Stimulated activated CD8-positive, alpha-beta memory T cell treated with anti-CD3 and anti-CD28 coated beads, Interleukin-7, amount 100 ng/mL, for 4 hours (primary cell): ENCODE measurements at places on chromosomes 2 and 18.

GRCh38 chr18:577643-578375 lies 2.4 kb upstream of the CETN1 start:
- DNase-seq = no peak

GRCh38 chr2:137221797-137222492 lies 456.6 kb downstream of the THSD7B start:
- no peak for DNase-seq

GRCh38 chr2:203279288-203279687 lies 40.5 kb downstream of the CYP20A1 start:
- no peak for DNase-seq

- DNase-seq = no peak
Observed at GRCh38 chr2:143177096-143177786, 48.0 kb downstream of the ARHGAP15 start.

- no peak for DNase-seq
Observed at GRCh38 chr2:68059784-68060525, 2.8 kb downstream of the C1D start.

GRCh38 chr2:133952896-133953295 lies 301.0 kb upstream of the MGAT5 start:
- no peak for DNase-seq

GRCh38 chr18:2967820-2968219 lies 45.1 kb downstream of the LPIN2 start:
- no peak for DNase-seq

DNA sequence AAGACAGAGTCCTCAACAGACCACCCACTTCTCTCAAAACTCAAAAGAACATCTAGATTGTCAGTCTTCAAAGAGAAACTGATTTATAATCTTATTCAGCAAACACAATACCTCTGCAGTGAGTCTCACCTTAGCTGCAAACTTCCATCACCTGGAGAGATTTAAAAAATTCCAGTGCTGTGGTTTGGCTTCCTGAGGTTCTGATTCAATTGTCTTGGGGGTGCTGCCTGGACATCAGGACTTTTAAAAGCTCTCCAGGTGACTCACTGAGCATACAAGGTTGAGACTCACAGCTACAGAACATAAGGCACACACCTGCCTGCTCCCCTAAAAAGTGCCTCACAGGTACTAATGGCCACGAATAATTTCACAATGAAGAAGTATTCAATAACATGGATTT lies 40.3 kb downstream of the RNF152 start:
- DNase-seq = no peak

- DNase-seq = no peak
Observed at GRCh38 chr18:50659091-50660003, 99.5 kb downstream of the MAPK4 start.

DNA sequence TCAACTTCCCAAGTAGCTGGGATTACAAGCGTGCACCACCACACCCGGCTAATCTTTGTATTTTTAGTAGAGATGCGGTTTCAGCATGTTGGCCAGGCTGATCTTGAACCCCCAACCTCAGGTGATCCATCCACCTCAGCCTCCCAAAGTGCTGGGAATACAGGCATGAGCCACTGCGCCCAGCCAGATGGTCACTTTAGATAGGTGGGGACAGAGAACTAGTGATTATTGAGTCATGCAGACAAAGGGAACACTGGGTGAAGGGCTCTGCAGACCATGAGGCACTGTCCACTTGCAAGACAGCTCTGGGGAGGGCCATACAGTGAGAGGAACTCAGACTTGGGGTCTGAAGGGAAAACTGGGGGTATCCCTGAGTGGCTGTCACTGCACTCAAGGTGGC lies 58.4 kb upstream of the POMC start:
- DNase-seq = no peak

DNA sequence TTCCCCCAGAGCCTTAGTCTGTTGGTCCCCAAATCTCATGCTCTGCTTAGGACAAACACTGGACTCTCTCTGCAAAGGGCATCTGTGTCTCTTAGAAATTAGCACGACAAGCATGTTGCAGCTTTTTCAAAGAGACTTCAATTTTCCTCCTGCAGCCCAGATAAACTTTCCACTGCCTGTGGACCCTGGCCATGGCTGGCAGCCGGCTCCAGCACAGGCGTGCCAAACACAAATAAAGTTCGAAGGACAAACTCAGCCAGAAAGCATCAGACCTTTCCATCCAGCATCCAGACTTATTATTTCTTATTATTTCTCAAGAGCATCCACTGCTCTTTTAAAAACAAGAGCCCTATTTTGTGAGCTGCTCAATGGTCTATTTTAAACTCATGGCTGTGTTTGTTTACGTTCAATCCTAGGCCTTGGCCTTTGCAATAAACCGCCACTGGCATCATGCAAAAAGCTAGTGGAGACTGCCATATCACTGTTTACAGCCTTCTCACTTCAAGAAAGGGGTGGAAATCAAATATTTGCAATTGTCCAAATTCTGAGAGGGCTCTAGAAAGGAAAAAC lies 300.8 kb downstream of the BCL11A start:
- DNase-seq = no peak

DNA sequence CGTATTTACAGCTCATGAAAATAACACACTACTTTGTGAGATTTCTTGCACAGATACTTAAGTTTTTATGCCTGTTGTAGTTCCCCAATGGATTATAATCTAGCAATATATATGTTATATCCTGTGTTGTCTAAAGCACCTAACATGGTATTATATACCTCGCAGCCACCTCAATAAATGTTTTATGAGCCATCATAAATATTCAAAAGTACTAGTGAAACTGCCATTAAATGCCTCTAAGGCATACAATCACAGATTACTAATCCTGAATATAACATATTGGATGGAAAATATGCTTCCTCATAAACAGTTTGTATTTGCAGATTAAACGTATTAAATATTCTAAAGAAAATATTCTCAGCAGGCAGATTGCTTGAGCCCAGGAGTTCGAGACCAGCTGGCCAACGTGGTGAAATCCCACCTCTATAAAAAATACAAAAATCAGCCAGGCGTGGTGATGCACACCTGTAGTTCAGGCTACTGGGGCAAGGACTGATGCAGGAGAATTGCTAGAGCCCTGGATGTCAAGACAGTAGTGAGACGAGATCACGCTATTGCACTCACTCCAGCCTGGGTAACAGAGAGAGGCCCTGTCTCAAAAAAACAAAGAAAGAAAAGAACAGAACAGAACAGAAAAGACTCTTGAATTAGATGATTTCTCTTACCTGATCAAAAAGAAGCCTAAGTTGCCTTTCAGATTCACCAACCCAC lies 64.1 kb downstream of the ATAD2B start:
- no peak for DNase-seq

GRCh38 chr2:16553226-16553625 lies 112.4 kb downstream of the CYRIA start:
- no peak for DNase-seq

DNA sequence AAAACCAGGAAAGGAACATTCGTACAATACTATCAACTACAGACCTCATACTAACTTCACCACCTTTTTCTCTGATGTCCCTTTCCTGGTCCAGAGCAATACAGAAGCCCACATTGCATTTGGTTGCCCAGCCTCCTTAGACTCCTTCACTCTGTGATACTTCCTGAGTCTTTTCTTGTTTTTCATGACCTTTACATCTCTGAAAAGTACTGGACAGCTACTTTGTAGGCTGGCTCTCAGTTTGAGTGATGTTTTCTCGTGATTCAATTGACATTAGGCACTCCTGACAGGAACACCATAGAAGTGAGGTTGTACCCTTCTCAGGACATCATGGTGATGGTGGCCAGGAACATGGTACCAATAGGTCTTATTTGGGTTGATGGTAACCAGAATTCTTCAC lies 185.9 kb upstream of the SLC39A10 start:
- DNase-seq = no peak

- no peak for DNase-seq
Observed at GRCh38 chr2:218782528-218782844, 539 bp downstream of the CYP27A1 start.

- DNase-seq = no peak
Observed at GRCh38 chr2:31420936-31421335, 6.4 kb upstream of the XDH start.

DNA sequence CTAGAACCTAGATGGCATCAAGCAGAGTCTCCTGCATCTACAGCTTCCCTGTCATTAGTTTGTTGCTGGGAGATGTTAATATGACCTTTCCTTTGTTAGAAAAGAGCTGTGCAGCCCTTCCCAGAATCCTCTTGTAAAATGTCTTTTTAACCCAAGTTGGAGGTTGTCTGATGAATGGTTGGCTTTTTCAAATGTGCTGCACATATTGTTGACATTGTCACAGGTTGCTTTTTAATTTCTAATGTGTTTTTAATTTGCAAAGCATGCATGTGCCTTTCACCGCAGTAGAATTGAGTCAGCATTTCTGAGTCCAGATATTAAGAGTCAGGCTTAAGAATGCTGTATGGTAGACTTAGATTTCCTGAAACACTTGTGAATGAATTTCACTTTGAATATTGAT lies 120.8 kb downstream of the GREB1L start:
- DNase-seq = no peak

GRCh38 chr2:230774348-230774951 lies 61.8 kb downstream of the CAB39 start:
- no peak for DNase-seq

DNA sequence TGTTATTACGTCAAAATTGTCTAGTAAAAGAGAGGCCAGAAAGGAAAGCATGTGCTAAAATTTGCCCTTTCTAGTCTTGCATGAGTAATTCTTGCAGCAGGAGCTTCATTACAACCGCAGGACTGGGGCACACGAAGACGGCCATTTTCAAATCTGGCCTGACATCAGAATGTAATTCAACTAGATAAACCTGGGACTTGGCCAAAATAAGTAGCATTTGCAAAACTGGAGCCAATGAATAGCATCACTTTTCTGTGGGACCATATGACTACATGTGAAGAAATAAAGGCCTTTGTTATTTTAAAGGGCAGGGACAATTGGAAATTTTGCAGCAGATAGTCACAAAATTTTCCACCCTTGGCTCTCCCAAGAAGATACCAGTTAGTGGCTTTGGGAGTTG lies 3.0 kb upstream of the FZD7 start:
- no peak for DNase-seq

GRCh38 chr2:96665083-96665569 lies 22.6 kb downstream of the FER1L5 start:
- no peak for DNase-seq

DNA sequence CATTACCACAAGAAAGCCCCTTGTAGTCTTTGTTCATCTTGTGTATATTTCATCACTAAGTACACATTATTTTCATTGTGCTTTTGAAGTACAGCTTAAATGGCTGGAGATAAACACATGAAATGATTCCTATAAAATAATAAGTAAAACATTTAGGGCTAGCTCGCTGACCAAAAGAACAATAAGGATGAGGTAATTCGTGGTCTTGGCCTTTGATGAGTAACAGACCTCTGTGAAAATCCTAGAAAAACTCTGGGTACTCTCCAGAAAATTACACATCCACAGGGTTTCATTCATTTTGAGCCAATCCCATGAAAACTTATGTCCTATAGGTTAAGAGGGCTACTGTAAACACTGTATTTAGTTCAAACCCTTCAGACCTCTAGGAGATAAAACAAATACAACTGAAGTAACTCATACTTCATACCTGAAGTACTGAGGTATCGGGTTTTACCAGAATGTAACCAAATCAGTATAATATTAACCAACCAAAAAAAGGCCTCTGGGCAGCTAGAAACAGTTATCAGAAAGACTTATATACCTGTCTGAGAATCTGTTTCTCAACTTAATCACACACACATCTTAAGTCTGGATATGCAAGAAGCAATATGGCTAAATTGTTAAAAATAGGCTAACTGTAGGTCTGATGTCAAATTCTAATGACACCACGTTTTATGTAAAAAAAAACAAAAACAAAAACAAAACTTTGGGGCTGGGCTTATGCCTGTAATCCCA lies 31.0 kb downstream of the CFAP36 start:
- DNase-seq = no peak

- DNase-seq = no peak
Observed at GRCh38 chr18:55509631-55510324, 78.2 kb downstream of the TCF4 start.

DNA sequence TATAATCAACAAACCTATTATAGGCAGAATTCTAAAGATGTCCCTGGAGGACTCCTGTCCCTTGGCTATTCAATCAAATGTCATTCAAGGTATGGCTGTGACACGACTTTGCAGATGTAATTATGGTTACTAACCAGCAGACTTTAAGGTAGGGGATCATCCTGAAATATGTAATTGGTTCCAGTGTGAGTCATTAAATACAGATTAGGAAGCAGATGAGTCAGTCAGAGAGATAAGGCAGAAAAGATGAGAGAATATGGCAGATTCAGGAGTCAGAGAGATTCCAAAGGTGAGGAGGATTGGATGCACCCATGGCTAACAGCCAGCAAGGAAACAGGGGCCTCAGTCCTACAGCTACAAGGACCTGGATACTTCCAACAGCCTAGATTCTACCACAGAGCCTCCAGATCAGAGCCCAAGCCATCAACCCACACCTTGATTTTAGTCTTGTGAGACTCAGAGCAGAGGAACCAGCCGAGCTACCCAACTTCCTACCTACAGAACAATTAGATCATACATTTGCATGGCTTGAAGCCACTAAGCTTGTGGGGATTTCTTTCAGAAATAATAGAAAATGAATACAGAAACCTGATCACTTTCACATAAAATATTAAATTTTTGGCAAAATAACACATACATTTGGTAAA lies 11.2 kb upstream of the PROM2 start:
- DNase-seq = no peak

GRCh38 chr18:36643061-36643460 lies 185.7 kb downstream of the TPGS2 start:
- DNase-seq = no peak

GRCh38 chr2:85187069-85187468 lies 53.9 kb downstream of the TCF7L1 start:
- DNase-seq = no peak

GRCh38 chr2:215870986-215871385 lies 142.4 kb downstream of the MREG start:
- DNase-seq = no peak

GRCh38 chr2:24643051-24643450 lies 150.1 kb downstream of the PTRHD1 start:
- DNase-seq = no peak

GRCh38 chr2:106124905-106125549 lies 69.1 kb downstream of the UXS1 start:
- DNase-seq = no peak

DNA sequence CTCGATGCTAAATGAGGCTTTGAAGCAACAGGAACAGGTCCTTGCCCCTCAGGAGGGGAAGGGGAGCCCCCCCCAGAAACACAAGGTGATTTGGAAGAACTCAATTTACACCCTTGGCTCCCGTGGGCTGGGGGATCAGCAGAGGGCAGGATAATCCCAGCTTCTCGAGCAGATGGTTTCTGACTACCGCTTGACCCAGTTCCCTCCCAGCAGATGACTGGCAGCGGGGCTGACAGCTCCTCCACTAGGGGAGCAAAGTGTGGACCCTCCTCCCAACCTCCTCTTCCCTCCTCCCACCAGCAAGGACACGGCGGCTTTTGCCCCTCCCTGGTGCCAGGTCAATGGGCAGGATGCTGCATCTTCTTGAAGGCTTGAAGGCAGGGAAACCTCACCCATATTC lies 3.5 kb upstream of the INHBB start:
- no peak for DNase-seq

DNA sequence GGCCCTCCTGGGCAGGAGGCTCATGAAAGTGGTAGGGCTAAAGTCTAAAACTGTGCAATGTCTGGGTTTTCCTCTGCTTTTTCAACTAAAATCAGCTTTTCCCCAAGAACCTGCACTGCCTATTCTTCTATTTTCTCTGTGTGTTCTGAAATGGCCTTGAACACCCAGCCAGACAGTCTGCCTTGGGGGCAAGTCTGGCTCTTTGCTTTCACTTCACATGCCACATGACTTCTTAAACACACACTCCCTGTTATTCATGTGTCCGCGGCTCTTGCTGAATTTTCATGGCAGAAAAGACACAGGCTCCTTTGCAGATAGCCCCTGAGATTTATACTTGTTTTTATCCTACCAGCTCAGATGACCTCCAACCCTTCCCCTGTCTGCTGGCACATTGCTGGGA lies 10.6 kb upstream of the RPIA start:
- DNase-seq = no peak
